T-helper 2 cell (primary cell): ENCODE measurements at places on chromosomes 3 and 15.

DNA sequence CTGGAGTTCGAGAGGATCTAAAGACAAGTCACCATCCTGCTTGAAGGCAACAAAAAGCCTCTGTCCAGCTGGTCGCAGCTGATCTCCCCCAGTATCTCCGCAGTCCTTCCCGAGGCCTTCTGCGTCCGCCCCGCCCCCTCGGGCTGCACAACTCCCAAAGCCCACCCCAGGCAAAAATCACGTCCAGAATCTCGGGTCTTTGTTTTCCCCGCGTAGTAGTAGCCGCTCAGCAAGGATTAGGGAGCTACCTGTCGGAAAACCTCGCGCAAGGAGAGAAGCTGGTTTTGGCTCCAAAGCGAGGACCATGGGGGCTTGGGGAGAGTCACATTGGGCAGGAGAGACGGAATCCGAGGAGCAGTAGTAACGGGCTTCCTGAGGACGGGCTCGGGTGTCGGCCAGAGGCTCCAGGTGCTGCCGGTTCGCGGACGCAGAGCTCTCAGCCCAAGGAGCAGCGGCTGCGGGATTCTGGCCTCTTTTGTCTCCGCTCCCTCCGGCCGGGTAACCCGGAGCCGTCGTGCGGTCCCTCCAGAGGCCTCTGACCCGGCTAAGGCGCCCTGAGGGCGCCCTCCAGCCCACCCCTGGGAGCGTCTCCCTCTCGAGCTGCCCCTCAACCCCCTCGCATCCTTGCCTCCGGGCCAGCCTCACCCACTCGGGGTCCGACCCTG lies 401 bp downstream of the ZSCAN29 start:
- DNase-seq = no peak

DNA sequence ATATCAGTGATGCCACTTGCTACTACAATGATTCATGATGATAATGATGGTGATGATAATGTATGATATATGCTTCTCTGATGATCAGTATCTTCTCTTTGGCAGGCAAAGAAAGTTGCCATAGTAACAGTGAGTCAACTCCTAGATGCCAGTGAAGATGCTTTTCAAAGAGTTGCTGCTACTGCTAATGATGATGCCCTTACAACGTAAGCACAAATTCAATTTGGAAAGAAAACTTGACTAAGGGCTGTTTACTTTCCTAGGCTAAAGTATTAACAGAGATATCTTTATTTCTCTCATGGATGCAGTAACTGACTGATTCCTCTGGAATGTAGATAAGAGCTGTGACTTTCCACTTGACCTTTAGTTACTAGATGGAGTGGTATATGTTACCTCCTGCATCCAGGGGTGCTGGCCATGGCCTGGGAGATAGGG lies 27.8 kb downstream of the ADGRG7 start:
- DNase-seq = no peak

DNA sequence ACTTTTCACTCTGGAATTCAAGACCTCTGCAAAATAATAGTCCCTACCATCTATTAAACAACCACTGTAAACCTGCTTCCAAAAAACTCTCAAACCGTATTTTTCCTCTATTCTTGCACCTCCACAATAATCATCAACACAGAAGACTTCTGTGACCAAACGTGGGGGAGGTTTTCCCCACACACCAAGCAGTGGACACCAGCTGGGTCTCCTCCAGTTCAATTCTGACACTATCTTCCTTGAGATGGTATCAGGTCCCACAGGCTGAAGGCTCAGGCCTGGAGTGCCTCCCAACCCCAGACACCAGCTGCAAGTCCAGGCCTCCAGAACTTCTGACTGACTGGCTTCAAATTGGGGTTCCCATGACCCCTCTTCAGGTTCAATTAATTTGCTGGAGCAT lies 89.6 kb upstream of the RAP2B start:
- no peak for DNase-seq

- no peak for DNase-seq
Measured at GRCh38 chr3:182124187-182124586, 412.5 kb downstream of the SOX2 start.

- DNase-seq = no peak
Measured at GRCh38 chr3:24907106-24907505, 412.5 kb upstream of the THRB start.

DNA sequence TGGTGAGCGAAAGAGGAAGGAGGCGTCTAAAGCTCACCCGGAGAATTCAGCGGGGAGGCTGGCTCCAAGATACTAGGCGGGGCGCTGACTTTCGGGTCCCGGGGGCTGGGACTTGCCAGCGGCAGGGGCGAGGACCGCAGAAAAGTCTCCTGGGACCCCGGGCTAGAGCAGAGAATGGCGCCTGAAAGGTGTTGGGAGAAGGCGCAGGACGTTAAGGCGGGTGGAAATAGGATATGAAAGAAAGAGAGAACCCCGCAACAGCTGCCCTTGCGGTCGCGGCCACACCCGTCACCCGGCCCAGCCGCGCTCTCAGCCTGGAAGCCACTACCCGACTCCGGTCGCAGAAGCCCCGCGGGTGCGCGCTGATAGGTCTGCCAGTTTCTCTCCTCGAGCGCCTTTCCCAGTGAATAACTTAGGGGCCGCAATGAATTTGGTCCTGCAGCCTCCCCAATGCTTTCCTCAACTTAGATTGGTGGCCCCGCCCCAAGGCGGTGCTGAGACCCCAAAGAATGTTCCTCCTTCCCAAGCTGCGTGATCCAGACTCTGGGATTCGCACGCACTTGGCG lies 604 bp downstream of the LTK start:
- no peak for DNase-seq

DNA sequence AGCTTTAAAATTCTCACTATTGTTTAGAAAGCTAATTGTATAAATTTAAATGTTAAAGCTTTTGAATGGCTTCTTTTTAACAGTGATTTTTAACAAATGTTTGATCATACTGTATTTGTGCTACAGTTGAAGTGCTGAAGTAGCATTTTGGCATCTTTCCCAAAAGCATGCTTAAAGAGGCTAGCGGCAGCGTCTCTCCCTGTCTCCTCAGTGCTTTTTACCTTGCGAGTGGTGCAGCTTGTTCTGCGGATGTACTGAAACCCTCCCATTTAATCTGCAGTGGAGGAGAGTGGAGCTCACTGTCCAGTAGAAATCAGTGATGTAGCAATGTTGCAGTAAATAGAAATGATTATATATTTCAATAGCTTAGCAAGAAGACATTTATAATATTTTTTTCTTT lies 43.7 kb downstream of the LRRC49 start:
- no peak for DNase-seq

- DNase-seq = no peak
Measured at GRCh38 chr3:47716656-47717055, 65.0 kb downstream of the SMARCC1 start.

GRCh38 chr15:89332446-89332845 lies 2.2 kb downstream of the POLG start:
- no peak for DNase-seq

DNA sequence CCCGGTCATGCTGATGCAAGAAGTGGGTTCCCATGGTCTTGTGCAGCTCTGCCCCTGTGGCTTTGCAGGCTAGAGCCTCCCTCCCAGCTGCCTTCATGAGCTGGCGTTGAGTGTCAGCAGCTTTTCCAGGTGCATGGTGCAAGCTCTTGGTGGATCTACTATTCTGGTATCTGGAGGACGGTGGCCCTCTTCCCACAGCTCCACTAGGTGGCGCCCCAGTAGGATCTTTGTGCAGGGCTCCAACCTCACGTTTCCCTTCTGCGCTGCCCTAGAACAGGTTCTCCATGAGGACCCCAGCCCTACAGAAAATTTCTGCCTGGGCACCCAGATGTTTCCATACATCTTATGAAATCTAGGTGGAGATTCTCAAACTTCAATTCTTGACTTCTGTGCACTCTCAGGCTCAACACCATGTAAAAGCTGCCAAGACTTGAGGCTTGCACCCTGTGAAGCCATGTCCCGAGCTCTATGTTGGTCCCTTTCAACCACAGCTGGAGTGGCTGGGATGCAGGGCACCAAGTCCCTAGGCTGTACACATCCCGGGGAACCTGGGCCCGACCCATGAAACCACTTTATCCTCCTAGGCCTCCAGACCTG lies 238.4 kb upstream of the MDFIC2 start:
- peak; percentile 65 for DNase-seq
